Temporal lobe (tissue), 4 donors: ENCODE measurements at places on chromosomes 3 and 15. TPM values are rescaled to one million over a fixed set of nuclear protein-coding genes. Genes with fewer than 3 reads are reported as not detected.

The CFAP100 gene
- 2.5 TPM for total RNA-seq

The SLC22A13 gene
- total RNA-seq, result under 0.01 TPM

The PLSCR5 gene
- total RNA-seq, result 0.25 TPM

The PRSS50 gene
- total RNA-seq, result 0.25 TPM

The ABHD2 gene
- 51.6 TPM for total RNA-seq

The AP3B2 gene
- 45.7 TPM for total RNA-seq

The DPPA2 gene
- not detected for total RNA-seq

The TAGLN3 gene
- 105 TPM for total RNA-seq

The HGD gene
- 0.98 TPM for total RNA-seq

The CPA3 gene
- not detected for total RNA-seq

The SPATA12 gene
- not detected for total RNA-seq

The SH2D7 gene
- not detected for total RNA-seq

The VWA5B2 gene
- total RNA-seq, result 1.7 TPM

The DCBLD2 gene
- total RNA-seq, result 17.5 TPM

The FSTL1 gene
- 55.1 TPM for total RNA-seq

The FBXW12 gene
- 1.5 TPM for total RNA-seq

The GOLGA8Q gene
- total RNA-seq, result 0.25 TPM

The STAC gene
- 3.9 TPM for total RNA-seq

The SLC25A36 gene
- 143 TPM for total RNA-seq

The KIF23 gene
- total RNA-seq, result 4.7 TPM

The ZDHHC3 gene
- 31.5 TPM for total RNA-seq

The KIF7 gene
- 4.4 TPM for total RNA-seq

The RASGRP1 gene
- 12.5 TPM for total RNA-seq
